ENCODE measurements at places on chromosomes 3 and 15.

- DNase-seq: no peak
Measured at GRCh38 chr3:13574798-13575451, 26.0 kb downstream of the FBLN2 start.

DNA sequence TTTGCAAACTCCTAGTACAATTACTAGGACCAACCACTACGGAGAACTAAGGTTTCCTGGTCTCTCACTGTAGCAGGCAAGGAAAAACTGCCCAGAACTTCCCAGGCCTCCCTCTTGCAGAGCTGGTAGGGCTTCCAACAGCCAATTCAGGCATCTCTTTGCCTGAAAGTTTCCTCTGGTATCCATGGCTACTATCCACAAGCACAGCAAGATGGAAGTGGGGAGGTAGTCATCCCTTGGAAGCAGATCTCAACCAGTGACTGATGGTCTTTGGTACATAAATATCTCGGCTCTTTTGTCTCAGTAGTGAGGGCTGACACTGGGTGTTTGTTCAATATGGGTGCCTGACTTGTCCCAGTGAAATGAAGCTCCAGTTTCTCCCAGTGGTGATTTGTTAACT, 201.3 kb upstream of the MRPL3 start:
- DNase-seq: no peak

GRCh38 chr3:145767909-145768308, 393.1 kb downstream of the PLOD2 start:
- peak; percentile 0 for DNase-seq

DNA sequence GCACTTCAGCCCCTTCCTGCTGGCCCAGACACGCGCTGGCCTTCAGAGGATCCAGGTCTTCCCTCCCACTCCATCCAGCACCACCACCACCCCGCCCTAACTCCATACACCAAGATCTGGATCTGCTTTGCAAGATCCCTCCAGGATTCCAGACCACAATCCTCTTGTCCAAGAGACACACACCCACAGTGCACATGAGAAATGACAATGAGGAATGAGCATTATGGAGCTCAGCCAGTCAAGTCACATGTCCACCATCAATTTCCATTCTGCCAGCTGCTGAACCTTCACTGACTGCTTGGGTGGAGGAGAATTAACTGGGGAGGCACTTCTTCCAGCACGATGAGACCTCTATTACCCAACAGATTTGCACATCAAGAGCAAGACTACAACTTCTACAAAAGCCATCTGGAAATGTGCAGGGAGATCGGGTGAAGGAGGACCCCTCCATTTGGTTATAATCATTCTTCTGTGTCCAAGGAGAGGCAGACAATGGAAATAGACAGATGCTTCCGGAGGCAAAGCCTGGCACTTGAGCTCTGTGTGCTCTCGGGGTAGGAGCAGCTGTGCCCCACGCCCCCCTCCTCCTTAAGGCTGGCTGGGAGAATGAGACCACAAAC, 12.3 kb upstream of the SPATA12 start:
- peak; percentile 86 for DNase-seq

Measured in hematopoietic multipotent progenitor cell (in vitro differentiated cells).